ENCODE measurements at places on chromosomes 7 and 10.

- DNase-seq: no peak
These were observed 19.9 kb upstream of the ZMIZ1 start for GRCh38 chr10:79048639-79049550.

GRCh38 chr10:126397640-126398382 is 9.5 kb upstream of the ADAM12 start:
- no peak for DNase-seq

DNA sequence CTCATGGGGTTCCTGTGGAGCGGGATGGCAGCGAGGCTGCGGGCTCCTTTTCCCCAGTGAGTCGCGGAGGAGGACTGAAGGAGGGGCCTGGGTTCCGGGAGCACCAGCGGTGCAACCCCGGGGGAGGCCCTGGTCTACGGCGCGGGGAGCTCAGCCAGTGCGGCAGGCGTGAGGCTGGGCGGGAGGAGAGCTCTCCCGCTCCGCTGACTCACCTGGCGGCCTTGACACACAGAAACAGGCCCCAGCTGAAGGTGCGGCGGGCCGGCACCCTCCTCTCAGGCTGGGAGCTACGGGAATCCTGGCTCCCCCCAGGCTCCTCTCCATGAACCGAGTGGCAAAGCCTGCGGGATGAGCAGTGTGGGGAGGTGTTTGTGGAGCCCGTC is 6.8 kb upstream of the NOM1 start:
- DNase-seq: no peak

- DNase-seq: no peak
These were observed 137.0 kb upstream of the SEMA3A start for GRCh38 chr7:84331616-84332015.

DNA sequence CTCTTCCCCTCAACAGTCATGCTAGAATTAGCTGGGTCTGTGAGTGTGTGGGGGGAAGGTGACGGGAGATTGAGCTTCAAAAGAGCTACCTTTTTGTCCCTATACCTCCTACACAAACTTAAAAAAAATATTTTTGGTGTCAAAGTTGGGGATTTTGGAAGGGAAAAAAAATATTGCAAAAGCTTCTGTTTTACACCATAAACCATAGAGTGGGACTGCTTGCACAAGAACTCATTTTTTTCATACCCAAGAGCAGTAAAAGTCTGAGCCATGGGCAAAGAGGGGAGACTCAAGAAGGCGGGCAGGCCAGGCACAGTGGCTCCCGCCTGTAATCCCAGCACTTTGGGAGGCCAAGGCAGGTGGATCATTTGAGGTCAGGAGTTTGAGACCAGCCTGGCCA is 9.4 kb upstream of the ZDHHC4 start:
- no peak for DNase-seq

DNA sequence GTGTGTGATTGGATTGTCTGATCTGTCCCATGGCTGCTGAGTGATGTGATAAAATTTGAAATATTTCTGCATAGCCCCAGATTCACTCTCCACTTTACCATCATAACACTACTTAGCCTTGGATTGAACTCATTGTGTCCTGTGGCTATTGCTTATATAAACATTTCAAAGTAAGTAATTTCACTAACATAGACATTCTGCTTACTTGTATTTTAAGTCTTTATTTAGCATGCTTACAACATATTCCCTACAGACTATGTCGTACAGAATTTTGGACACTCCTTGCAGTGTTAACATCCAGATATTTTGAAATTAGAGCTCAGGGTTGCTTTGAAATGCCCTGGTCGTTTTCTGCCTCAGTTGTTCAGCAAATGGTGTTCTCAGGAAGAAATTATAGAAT is 117.6 kb downstream of the LRRC4 start:
- no peak for DNase-seq

DNA sequence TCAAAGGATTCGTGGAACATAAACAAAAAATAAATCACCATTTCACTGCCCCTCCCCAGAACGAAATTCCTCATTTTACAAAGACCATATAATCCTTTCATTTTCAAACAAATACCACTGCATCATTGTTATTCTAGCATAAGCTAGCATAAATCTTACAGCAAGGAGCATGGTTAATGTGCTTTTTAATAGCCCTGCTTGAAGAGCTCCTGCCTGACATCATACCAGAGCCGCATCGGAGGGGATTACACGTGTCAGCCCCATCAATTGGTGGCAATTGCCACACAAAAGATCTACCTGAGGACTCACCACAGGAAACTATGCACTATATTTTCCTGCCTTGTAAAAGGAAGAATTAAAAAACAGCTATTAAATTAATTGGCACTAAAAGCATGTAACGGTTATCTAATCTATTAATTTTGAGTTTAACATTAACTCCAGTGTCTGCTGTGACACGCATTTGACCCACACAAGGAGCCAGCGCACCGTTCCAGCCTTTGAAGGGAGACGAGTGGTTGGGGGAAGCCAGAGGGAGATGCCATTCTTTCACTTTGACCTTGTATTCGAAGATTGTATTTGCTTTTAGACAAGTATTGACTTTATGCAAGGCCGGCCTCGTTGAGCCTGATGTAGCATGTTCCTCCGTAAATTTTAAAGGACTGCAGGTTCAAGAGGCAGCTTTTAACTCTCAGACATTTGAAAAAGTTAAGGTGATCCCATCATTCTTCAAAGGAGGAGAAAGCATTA is 261.1 kb upstream of the RNF32 start:
- DNase-seq: no peak

GRCh38 chr7:18201350-18201749 is 173.7 kb upstream of the PRPS1L1 start:
- DNase-seq: no peak

DNA sequence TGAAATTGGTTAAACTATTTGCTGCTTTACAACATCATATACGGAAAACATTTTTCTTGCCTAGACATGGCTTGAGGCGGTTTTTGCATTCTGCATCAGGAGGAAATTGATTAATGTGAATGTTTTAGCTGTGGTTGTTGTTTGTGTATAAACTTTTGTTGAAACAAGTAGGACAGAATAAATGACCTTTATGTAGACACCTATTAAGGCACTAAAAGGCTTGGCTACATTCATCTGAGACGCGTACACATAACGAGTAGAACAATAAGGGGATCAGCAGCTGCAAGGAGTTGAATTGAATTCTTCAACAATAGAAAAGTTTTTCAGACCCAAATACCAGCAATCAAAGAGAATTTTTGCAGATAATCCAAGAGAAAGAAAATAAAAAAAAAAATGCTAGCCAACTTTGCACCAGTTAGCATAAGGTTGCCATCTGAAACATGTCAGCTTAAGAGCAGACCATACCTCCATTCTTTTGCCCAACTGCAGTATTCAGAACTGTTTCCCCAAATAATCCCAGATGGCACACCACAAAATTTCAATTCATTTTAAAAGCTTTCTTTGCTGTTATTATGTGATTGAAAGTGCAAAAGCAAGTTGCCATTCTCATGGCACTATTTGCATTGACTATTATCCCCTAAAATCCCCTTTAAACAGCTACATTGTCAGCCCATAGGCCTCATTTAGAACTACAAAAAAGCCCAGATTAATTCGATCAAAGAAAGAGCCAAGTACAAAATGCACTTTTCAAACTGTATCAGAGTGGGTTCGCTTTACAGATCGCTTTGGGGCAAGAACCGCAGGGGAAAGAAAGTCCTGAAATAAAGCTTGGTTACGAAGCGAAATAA is 49.6 kb downstream of the GCC1 start:
- no peak for DNase-seq

DNA sequence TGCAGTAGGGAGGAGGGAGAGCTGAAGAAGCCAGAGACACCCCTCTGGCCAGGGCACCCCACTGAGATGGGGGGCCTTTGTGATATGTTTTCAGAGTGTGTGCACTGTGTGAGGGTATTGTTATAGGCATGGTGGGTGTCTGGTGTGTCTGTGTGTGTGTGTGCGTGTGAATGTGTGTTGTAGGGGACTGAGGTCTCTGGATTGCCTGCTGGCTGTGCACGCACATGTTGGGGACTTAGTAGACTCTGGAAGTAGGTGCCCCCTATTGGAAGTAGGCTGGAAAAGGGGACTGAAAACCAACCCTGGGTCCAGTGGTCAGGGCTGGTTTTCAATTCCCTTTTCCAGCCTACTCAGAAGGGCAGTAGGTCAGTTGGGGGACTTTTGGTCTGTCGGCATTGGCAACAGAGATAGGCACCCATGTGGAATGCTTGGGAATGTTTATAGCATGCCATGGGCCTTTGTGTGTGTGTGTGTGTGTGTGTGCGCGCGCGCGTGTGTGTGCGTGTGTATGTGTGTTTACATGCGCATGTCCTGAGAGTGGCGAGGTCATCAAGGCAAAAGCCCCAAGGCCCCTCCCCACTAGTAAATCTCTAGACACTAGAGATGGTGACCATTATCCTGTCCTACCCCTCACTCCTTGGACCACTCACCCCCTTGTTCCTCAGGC is 78.8 kb downstream of the HIF1AN start:
- no peak for DNase-seq

DNA sequence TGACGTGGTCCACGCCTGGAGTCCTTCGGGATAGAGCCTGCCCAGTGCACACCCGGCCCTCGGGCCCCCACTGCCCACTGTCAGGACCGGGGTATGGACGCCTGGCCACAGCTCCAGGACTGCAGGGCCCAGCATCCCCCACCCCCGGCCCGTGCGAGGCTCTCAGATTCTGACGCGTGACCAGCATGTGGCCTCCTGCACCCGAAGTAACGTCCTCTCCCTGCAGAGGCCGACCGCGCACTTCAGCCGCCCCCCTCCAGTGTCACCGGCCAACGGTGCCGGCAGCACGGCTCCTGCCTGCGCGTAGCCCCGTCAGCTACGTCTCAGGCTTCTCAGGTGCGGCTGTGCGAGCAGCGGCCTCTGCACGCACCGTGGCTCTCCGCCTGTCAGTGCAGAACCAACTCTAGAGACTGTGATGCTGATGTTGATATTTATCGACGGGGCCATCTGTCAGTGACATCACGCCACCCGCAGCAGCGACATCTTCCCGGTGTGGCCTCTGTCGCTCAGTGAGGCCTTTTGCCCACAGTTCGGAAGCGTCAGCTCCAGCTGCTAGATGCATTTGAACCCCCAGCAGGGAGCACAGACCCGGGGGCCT is 40.1 kb upstream of the ADGRA1 start:
- no peak for DNase-seq

- no peak for DNase-seq
These were observed 45.6 kb downstream of the SPDYE5 start for GRCh38 chr7:75537731-75538130.

DNA sequence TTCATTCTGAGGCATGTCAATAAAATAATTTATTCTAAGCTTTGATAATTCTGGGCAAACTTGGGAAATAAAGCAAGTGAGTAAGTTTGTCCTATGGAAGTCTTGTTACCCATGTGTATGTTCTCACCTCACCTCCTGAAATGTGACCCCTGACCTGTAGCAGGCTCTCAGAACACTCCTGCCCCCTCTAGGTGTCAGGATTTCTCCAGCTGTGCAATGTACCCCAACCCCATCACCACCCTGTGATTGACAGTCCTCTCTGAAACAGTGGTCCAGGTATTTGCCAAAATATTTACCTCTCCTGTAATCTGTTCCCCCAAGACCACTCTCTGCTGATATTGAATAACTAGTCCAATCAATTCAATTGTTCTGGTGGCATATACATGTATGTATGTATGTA is 122.6 kb upstream of the PTER start:
- DNase-seq: no peak

DNA sequence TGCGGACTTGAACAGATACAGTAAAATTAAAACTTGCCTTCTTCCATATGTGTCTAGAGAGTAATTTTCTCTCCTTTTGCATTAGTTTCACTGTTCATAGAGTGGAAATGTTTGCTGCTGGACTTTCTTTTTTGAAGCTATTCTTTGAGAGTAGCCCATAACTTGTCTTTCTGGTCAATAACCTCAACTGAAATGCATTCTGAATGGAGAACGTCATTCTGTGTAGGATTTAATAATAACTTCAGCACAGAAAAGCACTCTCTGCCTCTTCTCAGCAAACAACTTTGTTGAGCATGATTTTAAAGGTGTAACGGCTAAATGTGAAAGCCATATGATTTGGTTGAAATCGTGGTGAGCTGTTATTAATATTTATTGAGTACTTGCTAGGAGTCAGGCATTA is 111.8 kb downstream of the CUX1 start:
- DNase-seq: no peak

GRCh38 chr7:2116989-2117591 is 115.7 kb downstream of the MAD1L1 start:
- no peak for DNase-seq

DNA sequence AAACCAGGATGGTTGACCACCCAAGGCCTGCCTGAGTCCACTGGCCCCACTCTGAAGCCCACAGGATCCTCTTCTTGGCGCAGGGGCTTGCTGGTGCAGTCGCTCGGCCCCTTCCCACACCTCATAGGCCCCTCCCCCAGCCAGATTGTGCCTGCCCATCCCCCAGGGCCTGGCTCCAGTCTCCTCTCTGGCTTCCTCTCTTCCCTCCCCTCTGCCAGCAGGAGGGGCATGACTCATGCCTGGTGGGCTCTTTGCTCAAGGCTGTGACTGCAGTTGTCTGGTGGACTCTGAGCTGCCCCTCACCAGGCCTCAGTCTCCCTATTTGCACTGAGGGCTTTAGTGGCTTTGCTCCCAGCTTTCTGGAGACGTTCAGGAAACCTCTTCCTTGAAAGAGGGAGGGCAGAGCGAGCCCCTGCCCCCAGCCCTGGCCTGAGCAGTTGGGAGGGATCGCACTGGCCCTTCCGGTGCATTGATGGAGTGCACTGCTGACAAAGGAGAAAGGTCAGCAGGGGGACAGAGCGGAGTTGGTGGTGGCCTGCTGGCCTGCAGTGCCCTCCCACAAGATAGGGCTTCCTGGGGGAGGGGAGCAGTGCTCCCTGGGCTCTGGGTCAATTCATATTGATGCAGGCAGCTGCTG is 60.7 kb downstream of the ZMIZ1 start:
- no peak for DNase-seq

GRCh38 chr7:742791-743190 is 15.7 kb upstream of the PRKAR1B start:
- DNase-seq: no peak

DNA sequence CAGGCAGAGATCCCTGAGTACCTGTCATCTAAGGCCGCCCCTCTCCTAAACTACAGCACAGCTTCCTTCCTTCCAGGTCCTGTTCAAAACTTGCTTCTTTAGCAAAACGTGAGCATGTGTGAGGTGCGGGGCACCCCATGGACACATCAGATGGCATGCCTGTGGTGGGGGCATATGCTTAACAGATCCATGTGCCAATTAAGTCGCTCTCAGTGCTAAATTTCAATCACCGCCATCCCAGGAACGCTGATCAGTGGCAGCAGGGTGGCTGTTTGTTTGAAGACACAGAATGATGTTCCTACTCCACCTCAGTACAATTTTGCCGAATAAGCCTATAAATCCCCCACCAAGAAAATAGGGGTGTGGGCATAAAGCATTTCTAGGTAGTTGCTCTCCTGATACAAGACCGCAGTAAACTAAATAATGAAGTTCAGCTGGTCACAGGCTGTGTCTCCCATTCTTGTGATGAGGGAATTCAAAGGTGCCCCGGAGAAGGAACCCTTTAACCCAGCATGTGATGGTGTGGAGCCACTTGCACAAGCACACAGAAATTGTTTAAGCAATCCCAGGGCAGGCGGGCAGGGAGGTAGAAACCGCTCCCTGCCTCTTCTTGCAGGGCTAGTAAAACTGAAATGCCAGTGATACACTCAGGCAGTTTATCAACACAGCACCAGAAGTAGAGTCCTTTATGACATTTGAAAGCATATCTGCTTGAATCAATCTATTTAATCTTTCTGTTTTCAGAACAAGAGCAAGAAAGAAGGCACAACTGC is 205.7 kb downstream of the SORCS1 start:
- no peak for DNase-seq

GRCh38 chr7:24971333-24972165 is 8.4 kb downstream of the OSBPL3 start:
- no peak for DNase-seq
